EL (cell line): ENCODE measurements at places on chromosomes 3 and 15.

DNA sequence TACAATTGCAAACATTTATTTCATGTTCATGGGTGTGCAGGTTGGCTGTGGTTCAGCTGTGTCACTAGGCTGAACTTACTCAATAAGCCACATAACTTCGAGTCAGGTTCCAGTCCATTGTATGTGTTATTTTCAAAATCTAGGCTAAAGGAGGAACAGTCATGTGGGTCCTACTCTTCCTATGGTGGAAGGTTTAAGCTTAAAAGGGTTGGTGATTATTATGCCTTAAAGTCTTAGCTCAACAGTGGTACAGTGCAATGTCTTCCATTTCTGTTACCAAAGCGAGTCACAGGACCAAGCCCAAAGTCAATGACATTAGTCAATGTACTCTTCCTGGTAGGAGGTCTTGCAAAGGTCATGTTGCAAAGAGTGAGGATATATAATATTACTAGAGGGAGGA, 78.2 kb downstream of the ATG7 start:
- DNase-seq: peak; percentile 31

- no peak for DNase-seq
Observed at GRCh38 chr15:101539930-101540329, 50.4 kb upstream of the PCSK6 start.

- peak; percentile 65 for DNase-seq
Observed at GRCh38 chr3:144590854-144591253, 619.2 kb downstream of the DIPK2A start.

- DNase-seq: peak; percentile 68
Observed at GRCh38 chr3:41259449-41260062, 60.3 kb downstream of the CTNNB1 start.

- DNase-seq: no peak
Observed at GRCh38 chr15:61702224-61703020, 357.8 kb downstream of the VPS13C start.

- DNase-seq: no peak
Observed at GRCh38 chr3:30908456-30909037, 14.1 kb upstream of the GADL1 start.

GRCh38 chr15:59366333-59367021, 6.2 kb downstream of the MYO1E start:
- DNase-seq: peak; percentile 28

- peak; percentile 85 for DNase-seq
Observed at GRCh38 chr3:97764407-97765238, at the start of gene ARL6. ARL6 (plus strand) TSS chr3:97764758; CDS start chr3:97768108, 3,350 bp downstream.

DNA sequence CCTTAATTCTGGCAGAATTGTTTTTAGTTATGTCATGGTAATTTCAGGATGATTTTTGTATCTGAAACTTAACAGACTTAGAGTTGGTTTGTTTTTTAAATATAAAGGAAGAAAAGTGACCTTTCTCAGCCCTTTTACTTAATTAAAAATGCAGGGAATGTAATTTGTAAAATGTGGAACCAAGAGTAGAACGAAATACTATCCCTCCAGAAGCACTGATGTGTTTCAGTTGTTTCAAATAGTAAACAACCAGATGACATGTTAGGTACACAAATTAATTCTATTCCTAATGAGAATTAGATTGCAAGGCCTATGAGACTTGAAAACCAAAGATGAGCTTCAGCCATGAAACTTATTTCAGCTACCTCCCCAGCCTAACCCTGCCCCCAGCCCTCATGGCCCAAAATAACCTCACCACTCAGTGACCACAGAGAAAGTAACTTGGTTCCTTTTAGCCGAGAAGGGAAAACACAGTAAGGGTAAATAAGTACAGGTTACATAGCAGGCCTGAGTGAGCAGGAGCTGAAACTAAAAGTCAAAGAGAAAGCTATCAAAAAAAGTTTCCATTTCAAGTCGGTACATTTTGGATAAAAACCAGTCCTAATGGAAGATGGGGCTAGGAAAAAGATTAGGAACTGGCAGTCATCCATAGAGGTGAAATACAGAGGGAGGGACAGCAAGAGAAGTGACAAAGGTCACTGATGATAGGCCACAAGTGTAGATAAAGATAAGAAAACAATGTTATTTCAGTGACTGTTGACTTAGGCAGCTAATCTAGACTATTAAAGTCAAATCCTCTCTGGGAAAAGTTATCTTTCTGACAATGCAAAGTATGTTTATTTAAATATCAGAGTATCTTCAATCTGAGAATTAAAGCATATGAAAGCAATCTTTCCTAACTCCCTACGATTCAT, 23.2 kb downstream of the SENP8 start:
- no peak for DNase-seq

DNA sequence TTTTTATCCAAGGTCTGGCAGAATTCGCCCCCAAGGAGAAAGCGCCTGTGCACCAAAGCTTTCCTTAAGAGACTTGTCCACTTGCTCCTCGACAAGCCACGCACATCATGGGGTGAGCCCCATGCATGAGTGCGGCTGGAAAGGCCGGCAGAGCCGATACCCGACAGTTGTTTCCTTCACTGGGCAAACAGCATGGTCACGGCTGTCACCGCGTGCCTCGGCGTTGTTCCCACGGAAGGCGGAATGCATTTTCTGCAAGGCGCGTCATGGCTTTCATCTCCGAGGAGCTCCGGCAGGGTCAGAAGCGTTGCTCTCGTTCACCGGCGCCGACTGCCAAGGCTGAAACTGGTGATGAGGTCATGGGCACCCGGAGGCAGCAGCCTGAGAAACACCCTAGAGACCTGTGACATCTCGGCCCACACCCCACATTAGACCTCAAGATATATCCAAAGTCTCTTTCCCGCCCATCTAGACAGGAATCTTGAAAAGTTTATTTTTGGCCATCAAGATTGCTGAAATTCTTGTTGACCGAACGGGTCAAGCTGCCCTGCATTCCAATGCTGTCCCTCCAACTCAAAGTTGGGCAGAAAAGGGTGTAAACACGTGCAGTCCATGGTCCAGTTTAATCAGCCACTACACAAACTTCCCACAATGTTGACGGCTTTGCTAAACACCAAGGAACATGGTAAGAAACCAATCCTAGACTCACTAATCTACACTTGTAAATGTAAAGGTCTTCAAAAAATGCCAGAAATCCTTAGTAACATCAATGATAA, 604 bp upstream of the TJP1 start:
- DNase-seq: peak; percentile 88
